ENCODE measurements at places on chromosomes 5 and 9.
A peak's percentile ranks its signal among the peaks of the same experiment; 100 is the strongest.

- DNase-seq = no peak
These were observed 66.7 kb downstream of the C7 start for GRCh38 chr5:40976041-40976440.

GRCh38 chr5:132060501-132061161 is at the start of gene IL3:
TSS of gene IL3 (plus strand) at chr5:132060655. CDS start at chr5:132060707, 52 bp downstream.
- DNase-seq = no peak

DNA sequence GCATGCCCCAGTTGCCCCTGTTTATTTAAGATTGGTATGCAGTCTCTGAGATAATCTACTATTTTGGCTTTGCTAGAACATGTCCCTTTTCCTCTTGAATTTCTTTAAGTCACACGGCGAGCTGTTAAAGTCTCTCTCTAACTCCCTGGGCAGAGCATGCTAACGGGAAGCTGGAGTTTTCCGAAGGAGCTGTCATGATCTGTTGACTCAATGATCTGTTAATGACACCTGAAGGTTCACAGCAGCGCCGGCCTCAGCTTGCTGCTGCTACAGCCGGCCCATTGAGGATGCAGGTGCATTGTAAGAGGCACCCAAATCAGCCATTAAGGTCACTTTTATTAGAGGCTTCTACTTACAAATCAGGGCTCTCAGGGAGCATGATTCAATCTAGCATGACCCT is 1203.4 kb downstream of the MAT2B start:
- no peak for DNase-seq

- no peak for DNase-seq
These were observed 105.1 kb downstream of the ADRB2 start for GRCh38 chr5:148931453-148932057.

- DNase-seq = no peak
These were observed 22.3 kb downstream of the PJA2 start for GRCh38 chr5:109387408-109387974.

DNA sequence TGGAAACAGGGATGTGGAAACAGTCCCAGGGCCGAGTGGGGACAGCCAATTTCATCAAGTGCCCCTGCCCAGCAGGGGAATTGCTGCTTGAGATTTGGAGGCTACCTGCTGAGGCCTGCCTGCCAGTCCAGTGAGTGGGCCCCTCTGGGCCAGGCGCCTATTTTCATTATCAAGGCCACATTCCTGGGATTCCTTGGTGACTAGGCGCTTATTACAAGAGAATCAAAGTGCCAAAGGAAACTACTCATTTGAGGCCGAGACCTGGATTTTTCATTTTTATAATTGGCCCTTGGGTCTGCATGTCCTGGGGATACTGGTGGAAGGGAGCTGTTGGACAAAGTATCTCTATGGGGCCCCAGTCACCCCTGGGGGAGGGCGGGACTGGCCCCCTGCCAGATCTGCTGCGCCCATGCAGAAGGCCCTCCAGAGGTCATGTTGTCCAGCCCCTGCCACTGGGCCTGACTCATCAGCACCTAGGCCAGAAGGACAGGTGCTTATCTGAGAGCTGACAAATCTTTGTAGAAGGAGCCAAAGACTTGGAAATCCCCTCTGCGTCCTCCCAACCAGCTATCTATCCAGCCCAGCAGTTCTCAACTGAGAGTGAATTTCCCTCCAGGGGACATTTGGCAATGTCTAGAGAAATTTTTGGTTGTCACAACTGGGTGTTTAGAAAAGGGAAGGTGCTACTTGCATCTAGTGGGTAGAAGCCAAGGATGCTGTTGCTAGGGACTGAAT is 45.6 kb downstream of the FOXI1 start:
- peak; percentile 75 for DNase-seq

GRCh38 chr9:2340046-2340760 is 281.4 kb upstream of the VLDLR start:
- DNase-seq = peak; percentile 18

DNA sequence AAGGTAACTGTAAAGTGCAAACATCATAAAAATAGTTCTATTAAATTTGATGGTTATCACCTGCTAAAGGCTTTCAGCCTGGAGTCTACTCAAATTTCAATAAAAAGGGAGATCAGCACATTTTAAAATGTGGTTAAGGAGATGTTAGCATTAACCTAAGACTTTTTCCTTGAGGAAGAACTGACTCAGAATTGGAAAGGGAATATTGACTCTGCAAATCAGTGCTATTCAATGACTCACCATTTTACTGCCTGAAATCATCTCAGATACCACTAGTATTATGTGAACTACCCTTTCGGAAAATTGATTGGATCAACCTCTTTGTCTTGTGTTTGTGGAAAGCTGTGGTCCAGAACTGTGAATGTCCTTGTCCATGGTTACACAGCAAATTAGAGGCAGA is 113.3 kb downstream of the ADRB2 start:
- no peak for DNase-seq

DNA sequence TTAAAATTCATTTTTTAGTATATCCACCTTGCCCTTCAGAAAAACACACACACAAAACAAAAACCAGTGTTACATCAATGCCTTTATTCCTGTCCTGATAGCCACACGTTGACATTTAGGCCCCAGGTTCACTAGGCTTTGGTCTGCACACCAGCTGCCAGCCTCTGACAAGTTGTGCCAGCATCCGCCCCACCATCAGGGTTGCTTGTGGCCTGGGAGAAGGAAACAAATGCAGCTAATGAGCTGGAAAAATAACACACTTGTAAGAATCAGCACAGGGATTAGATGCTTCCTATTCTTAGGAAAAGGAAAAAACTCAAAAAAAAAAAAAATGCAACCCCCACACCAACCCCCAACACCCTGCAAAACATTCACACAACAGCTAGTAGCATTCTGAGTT is 404.0 kb upstream of the GRIA1 start:
- no peak for DNase-seq
